ENCODE measurements at places on chromosomes 4 and X.
A peak's percentile ranks its signal among the peaks of the same experiment; 100 is the strongest.

DNA sequence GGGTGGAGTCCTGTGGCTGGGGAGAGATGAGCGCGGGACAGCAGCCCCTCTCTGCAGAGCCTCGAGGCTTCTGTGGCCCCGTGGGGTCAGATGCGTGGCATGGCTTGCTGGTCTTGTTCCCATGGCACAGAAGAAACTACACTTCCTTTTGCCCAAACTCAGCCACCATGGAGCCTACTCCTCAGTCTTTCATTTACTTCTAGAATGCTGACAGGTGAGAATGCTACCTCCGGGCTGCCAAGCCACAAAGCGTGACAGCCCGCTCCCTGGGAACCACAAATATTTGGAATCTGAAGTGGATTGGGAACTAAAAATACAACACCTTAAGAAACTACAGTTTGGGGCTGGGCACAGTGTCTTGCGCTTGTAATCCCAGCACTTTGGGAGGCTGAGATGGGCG lies 98.0 kb downstream of the TRAPPC11 start:
- no peak for DNase-seq

- no peak for DNase-seq
Measured at GRCh38 chrX:101677028-101677427, 17.4 kb upstream of the ARMCX2 start.

- DNase-seq, result no peak
Measured at GRCh38 chrX:12548341-12548740, 242.9 kb upstream of the PRPS2 start.

DNA sequence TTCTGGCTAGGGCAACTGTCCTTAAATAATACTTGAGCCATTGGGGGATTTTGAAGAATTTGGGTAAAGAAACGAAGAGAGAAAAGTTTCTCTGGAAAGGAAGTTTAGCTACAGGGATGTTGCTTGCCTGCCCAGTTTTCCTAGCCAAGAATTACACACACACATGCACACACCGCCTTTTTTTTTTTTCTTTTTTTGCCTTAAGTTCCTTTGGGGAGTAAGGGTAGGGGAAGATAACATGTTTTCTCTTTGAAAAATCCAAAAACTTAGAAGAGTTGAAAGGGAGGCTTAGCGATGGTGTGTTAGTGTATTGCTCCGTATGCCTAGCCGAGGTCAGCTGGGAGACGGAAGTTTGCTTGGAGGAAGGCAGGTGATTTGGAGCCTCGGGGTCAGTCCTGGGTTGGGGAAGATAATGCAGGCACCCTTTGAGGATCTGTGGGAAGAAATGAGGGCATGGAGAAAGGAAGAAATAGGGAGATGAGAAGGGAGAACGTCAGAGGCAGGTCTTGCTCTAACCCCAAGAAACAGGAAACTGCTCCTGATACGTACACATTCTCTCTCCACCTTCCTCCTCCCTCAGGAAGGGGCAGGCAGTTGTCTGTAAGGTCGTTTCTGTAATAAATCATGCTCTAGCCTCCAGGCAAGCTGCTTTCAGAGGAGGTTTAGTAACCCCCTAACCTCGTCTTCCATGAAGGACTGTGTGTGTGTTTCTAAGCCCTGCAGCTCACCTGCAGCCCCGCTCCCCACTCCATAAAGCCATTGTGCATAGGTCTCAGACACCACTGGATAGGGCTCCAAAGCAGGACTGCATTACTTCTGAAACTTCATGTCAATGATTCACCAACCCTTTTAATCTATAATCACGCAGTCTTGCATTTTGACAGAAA lies 10.5 kb downstream of the KLF3 start:
- DNase-seq, result peak; percentile 27

- no peak for DNase-seq
Measured at GRCh38 chr4:7649411-7649740, 214.6 kb upstream of the PSAPL1 start.

GRCh38 chr4:75708218-75708691 lies 16.1 kb upstream of the USO1 start:
- no peak for DNase-seq

DNA sequence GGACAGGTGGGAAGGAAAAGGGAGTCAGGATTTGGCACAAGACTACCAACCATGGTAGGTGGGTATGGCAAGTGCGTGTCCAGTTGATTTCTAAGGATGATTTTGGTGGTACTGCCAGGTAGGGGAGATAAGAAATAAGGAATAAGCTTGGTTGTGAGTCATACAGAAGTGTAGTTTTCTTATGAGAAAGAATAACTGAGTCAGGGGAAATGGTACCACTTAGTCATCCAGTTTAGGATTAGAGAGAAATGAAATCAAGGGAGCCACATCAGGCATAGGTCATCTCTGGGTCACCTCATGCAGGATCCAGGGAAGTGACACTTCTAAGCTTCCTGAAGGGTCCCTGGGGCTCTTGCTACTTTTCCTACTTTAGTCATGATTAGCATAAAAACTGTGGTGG lies 107.1 kb upstream of the C1GALT1C1 start:
- DNase-seq, result peak; percentile 57

- no peak for DNase-seq
Measured at GRCh38 chr4:38005637-38006036, 45.4 kb downstream of the PTTG2 start.

GRCh38 chrX:15384304-15384703 lies at the start of gene VEGFD:
Gene VEGFD (minus strand): TSS chrX:15384413. CDS start chrX:15383946, 467 bp downstream.
- DNase-seq, result peak; percentile 68

- DNase-seq, result no peak
Measured at GRCh38 chr4:168337550-168337940, 19.0 kb upstream of the DDX60 start.

DNA sequence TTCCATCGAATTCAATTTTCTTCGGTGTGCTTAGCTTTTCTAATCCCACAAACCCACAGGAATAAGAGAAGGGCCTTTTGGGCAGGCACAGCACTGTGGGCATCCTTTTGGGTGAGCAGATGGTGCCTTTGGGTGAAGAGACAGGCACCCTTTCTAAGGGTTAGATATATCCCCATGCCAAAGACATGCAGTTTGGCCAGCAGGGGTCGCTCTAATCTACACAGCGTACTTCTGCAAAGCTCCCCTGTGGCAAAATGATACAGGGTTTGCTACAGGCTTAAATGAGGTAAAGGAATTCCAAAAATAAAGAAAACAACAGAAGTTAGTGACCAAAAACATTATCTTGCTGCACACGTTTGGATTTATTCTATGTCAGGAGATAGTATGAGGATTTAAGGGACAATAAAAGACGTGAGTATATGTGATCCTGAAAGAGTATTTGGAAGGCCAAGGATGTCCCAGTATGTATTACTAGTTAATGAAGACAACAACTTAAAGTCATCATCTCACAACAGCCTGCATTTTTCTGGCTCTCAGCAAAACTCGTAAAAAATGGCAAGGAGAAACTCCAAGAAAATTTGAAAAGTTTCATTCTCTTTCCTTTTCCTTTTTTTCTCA lies 49.5 kb downstream of the PHEX start:
- DNase-seq, result peak; percentile 81

- DNase-seq, result no peak
Measured at GRCh38 chrX:8484360-8484949, 19.8 kb downstream of the VCX3B start.

DNA sequence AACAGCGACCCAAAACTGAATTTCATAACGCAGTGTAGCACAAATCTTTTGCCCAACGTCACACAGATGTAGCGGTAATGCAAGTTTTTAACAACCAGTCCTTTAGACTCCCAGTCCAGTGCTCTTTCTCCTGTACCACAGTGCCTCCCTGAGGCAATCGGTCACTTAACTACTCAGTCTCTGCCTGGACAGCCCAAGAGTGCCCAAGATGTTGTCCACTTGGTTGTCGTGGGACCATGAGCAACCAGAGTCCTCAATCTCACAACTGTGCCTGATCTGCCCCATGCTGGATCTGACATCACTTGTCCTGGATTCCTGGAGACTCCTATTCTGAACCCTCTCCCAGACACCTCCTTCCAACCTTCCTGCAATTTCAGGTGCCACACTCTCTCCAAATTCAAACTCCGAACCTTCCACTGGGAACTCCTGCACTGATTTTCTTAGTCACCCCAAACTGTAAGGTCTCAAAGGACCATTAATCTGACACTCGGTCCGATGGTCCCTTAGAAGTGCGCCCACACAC lies 702 bp downstream of the MMGT1 start:
- no peak for DNase-seq

- DNase-seq, result no peak
Measured at GRCh38 chr4:137212601-137213000, 319.7 kb downstream of the PCDH18 start.

DNA sequence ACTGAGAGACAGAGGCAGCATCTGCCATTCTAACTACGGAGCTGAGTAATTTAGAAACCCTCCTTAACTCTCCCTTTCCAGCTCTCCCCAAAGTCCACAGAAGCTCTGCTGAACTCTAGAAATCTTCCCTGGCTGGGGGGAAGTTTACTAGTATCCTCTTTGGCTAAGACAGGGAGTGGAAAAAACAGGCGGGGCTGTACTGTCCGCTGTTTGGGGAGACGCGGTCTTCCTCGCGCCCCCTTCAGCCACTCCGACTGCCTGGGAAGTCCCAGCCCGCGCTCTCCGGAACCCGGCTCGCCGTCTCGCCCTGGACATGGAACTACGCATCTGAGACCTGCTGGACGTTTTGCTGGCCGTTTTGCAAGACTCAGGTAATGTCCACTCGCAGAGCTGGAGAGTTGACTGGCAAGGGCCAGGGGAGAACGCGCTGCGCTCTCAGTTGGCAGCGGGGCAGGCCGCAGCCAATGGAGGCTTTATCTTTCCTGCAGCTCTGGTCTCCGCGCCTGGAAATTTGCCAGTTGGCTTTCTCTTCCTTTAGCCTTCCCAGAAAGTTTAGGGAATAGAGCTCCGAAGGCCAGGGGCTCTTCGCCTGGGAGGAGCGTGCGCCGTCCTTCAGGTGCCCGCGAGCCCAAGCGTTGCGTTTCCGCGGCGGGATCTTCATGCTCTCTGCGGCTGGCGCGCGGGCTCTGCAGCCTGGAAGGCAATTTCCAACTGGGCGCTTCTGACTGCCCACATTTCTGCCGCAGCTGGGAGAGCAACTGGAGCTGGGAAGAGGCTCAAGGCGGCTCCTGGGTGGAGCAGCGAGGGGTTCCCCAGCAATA lies 892 bp downstream of the IL1RAPL2 start:
- peak; percentile 2 for DNase-seq

GRCh38 chr4:173168396-173169177 lies at the start of gene GALNT7:
Gene GALNT7 (plus strand): TSS chr4:173168811. CDS start chr4:173168836, 25 bp downstream.
- DNase-seq, result peak; percentile 79

DNA sequence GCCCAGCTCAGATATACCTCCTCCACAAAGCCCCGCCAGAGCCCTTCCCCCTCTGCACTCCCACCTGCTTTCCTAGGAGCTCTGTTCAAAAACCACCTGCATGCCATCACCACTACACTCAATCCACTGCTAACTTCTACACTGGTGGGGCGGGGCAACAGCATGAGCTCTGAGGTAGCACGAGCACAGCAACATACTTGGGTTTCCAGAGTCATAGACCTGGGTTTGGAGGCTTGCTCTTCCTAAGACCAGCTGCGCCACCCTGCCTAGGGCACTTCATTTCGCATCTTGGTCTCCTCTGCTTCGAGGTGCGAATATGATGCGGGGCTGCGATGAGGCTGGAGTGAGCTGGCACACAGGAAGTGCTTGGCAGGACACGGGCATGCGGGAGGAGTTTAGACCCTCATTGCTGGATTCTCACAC lies 3.6 kb downstream of the SASH3 start:
- no peak for DNase-seq

DNA sequence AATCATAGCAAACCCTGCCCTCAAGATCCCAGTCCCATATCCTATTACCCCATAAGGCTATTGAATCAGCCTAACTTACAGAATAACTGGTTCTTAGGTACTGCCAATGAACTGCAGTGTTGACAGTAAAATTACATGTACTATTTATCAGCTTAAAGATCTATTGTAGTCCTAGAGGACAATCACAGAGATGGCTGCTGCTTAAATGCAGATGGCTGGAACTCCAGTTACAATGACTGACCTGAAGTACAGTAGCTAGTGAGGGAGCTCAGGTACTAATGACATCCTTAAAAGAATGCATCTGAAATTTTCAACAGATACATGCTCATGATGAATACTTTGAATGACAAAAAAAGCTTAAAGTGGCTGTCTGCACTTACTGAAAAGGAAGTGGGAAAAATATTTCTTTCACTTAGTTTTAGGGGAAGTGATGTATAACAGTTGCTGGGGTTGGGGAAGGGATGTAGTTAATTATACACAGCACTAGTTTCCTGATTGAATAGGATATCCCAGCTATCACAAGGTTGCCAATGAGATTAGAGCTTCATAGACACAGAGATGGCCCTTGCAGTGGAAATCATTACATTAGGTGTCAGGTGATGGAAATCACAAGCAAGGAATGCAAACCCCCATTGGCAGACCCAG lies 42.0 kb downstream of the USP26 start:
- no peak for DNase-seq

DNA sequence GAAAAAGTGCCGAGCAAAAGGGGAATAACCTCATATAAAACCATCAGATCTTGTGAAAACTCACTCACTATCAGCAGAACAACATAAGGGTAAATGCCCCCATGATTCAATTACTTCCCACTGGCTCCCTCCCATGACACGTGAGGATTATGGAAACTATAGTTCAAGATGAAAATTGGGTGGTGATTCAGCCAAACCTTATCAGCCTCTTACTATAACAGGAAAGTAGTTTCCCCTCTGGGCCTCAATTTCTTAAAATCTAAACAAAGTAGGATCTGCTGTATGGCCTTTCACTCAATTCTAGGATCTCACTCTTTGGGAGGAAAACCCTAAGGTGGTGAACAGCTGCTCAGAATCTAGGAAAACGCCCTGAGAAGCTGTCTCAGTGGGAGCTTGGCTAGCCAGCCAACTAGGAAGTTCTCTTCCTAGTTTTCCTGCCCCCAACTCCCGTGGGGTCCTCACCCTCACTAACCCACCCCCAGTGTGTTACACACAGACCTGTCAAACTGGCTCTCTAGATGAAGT lies 1017.1 kb upstream of the HS3ST1 start:
- no peak for DNase-seq

- DNase-seq, result peak; percentile 86
Measured at GRCh38 chr4:54539500-54540029, 118.2 kb upstream of the KIT start.

Measured in foreskin fibroblast (primary cell).